ENCODE measurements at places on chromosomes 6 and 20.

- H3K4me1 ChIP-seq = no peaks in the 10 kb centered on the region
- H3K4me3 ChIP-seq = no peak overlapping the region
- H3K36me3 ChIP-seq = no peaks in the 10 kb centered on the region
- no peak overlapping the region for H3K27ac ChIP-seq
- H3K27me3 ChIP-seq = peaks cover 20% of the 10 kb centered on the region
These were observed 24.7 kb downstream of the TTLL9 start for GRCh38 chr20:31894980-31895675.

DNA sequence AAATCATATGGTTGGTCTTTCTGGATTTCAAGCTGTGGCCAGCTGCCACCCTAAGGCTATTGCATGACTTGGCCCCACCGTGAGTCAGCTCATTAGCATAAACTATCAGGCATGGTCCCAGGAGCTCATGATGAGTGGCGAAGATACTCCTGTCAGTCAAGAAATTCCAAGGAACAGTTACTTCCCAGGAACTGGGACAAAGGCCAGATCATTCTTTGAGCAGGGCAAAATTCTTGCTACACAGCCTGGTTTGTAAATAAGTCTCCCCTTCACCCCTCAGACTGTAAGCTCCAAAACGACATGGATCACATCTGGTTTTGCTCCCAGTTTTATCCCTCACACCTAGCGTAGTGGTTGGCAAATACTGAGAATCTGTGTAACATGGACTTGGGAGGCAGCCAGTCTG is 33.0 kb upstream of the KIAA1586 start:
- H3K36me3 ChIP-seq = no peaks in the 10 kb centered on the region
- no peak overlapping the region for H3K27ac ChIP-seq
- DNase-seq = no peak
- peaks cover 35% of the 10 kb centered on the region for H3K4me1 ChIP-seq
- no peaks in the 10 kb centered on the region for H3K27me3 ChIP-seq
- no peak overlapping the region for H3K4me3 ChIP-seq

DNA sequence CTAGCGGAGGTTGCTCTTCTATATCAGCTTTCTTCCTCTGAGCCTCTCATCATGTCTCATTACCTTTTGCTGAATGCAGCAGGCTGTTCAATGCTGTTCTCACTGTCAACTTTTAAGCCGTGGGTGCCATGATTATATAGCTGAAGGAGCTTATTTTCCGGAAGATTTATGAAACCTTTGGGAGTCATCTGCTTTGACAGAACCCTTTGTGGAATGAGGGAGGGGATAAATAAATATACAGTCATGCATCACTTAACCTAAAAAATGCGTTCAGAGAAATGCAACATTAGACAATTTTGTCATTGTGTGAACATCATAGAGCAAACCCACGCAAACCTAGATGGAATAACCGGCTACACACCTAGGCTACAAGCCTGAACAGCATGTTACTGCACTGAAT is 102.2 kb upstream of the AKAP12 start:
- H3K27me3 ChIP-seq = no peaks in the 10 kb centered on the region
- peak overlapping the region; percentile 25 for H3K27ac ChIP-seq
- DNase-seq = no peak
- H3K4me1 ChIP-seq = peaks cover 31% of the 10 kb centered on the region
- no peak overlapping the region for H3K4me3 ChIP-seq

DNA sequence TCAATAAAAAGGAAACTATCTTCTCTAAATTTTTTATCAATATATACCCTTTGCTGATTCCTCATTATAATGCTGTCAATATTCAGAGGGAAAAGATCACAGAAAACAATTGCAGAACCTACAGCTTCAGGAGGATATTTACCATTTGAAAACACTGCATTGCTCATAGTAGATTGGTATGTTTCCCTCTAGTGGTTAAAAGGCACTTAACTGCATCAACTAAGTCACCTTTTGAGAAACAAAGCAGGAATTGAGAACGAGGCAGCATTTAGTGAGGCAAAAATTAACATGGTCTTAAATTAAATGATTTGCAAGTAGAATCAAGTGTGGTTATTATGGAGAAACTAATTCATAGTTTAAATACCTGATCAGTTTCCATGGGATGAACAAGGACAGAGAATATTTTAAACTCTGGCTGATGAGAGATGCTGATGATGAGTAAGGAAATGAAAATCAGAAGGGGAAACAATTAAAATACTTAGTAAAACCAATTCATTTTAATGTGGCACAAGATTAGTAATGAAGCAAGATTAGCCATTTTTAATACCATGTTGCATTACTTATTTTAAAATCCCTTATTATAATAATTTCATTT is 642.1 kb downstream of the EPHA7 start:
- H3K36me3 ChIP-seq = no peaks in the 10 kb centered on the region
- H3K27ac ChIP-seq = peak overlapping the region; percentile 3
- peaks cover 30% of the 10 kb centered on the region for H3K4me1 ChIP-seq
- H3K27me3 ChIP-seq = no peaks in the 10 kb centered on the region

Measured in mesothelial cell of epicardium (in vitro differentiated cells).